GOT3 (cell line): ENCODE measurements at places on chromosomes 1 and 21.

GRCh38 chr1:25615563-25616094, 962 bp upstream of the MAN1C1 start:
- no peak for DNase-seq

- no peak for DNase-seq
Measured at GRCh38 chr1:197222025-197222685, 45.9 kb upstream of the CRB1 start.

DNA sequence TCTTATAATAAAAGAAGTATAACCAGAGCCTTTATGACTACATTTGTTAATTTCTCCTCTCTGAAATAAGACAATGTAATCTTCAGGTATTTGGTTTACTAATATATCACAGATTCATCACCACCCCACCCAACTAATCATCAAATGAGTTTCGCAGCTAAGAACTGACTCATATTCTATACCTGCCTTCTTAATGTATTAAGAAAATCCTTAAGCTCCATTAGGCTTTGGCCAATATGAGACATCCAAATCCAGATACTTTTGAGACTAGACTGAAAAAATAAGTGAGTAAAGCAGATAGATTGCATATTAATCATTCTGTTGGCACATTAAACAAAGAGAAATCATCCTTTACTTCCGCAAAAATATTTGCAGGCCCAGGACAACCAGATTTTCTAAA, 18.7 kb upstream of the FMO2 start:
- DNase-seq: no peak

DNA sequence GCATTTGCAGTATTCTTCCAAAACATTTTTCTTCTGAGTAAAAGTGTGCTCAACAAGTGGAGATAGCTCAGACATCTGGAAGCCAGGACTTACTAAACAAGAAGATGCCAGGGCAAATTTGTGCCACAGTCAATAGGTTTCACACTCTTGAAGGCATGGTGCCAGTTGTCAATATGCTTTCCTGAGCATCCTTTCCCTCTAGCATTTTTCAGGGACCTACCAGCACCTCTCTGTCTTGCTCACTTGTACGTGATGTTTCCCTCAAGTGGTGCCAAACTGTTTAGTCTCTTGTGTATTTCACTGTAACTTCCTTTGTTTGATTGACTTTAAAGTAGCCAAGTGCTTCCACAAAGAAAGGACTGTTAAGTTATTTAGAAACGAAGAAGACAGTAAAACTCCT, 194.0 kb upstream of the SGIP1 start:
- no peak for DNase-seq

- no peak for DNase-seq
Measured at GRCh38 chr1:3367376-3367775, 87.1 kb upstream of the ARHGEF16 start.

GRCh38 chr21:44686843-44687561, 5.0 kb upstream of the KRTAP12-1 start:
- no peak for DNase-seq

DNA sequence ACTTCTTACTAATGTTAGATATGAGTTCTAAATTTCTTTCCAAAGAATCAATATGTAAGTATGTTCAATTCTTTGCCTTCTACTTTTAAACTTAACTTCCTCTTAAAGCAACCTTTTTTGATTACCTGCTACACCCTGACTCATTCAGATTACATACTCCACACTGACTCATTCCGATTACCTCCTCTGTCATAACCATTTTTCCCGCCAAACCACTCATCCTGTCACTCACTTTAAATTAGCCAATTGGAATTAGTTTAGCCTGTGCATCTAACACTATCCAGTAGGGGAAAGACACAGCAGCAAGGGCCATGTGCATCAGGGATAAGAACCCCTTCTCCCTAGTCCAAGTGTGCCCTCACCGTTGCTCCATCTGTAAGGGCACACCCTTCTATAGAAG, 815.5 kb downstream of the BRINP3 start:
- no peak for DNase-seq

- no peak for DNase-seq
Measured at GRCh38 chr1:101595881-101596374, 359.1 kb downstream of the S1PR1 start.

- no peak for DNase-seq
Measured at GRCh38 chr1:181898773-181899172, 162.7 kb downstream of the ZNF648 start.

GRCh38 chr1:28291711-28292110, 32.4 kb downstream of the SESN2 start:
- no peak for DNase-seq

GRCh38 chr1:177780096-177780700, 189.7 kb downstream of the SEC16B start:
- DNase-seq: no peak

- no peak for DNase-seq
Measured at GRCh38 chr1:53721088-53721487, 17.9 kb downstream of the GLIS1 start.

DNA sequence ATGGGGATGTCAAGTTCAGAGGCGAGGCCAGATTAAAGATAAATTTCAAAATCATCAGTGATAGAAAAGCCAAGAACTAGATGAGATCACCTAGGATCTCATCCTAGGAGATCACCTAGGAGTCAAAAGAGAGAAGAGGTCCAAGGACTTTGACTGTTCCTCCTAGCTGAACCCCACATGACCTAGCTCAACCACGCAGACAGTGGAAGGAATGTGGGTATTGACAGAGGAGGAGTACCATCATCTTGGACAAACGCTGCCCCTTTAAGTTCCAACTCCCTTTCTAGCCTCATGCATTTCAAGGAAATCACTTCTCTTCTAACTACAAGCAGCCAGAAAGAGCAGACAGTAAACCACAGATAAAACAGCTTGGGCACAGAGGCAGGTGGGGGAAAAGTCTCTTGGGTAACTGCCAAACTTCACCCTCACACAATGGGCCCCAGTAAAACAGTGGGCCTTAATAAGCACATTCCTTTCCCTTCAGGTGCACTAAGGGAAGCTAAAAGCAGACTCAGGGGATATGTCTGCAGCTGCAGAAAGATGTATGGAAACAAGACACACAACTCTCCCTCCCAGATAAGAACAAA, 12.5 kb upstream of the FAM76A start:
- no peak for DNase-seq

- DNase-seq: no peak
Measured at GRCh38 chr1:160859166-160859565, 3.5 kb downstream of the CD244 start.

- DNase-seq: no peak
Measured at GRCh38 chr1:34366875-34367624, 190.3 kb downstream of the C1orf94 start.

- no peak for DNase-seq
Measured at GRCh38 chr1:147245129-147245528, 2.6 kb downstream of the CHD1L start.

- no peak for DNase-seq
Measured at GRCh38 chr1:14706631-14707030, 108.1 kb downstream of the KAZN start.

DNA sequence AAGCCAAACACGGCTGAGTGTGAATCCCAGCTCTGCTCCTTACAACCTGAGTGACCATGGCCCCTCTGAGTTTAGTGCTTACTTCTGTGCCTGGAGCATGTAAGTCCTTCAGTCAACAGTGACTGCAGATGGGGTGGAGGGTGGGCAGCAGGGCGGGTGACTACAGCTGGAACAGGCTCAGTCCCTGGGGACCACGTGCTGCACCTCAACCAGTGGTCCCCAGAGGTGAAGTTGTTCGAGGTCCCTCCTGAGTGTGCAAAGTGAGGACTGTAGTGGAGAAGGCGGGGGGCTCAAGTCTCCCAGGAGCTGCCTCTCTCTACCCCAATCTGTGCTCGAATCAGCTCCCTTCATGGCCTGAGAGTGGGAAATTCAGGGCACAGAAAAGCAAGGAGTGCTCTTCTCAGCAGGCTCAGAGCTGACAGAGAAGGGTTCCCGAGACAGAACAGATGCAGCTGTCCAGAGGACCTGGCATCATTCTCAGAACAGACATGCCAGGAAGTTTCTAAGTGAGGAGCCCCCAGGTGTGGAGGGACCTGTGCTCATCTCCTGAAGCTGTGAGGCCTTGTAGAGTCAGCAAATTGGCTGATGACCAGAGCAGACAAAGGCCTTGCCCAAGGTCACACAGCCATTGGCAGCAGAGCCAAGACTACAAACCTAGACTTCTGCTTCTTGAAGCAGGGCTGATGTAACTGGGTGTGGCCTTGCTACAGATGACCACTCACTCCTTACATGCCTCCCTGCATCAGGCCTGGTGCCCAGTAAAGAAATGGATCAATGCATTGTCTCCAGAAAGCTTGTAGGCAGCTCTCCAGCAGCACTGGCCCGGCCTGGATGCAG, 61.7 kb upstream of the EDN2 start:
- no peak for DNase-seq

- DNase-seq: no peak
Measured at GRCh38 chr1:7015022-7015421, 229.8 kb downstream of the CAMTA1 start.

DNA sequence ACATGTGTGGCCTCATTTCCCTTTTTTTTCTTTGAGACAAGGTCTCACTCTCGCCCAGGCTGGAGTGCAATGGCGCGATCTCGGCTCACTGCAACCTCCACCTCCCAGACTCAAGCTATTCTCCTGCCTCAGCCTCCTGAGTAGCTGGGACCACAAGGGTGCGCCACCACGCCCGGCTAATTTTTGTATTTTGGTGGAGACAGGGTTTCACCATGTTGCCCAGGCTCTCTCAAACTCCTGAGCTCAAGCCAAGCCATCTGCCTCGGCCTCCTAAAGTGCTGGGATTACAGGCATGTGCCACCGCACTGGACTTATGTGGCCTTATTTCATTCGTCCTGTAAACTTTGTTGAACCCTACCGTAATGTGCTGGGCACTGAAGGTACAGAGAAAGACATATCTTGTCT, 569 bp upstream of the WARS2 start:
- no peak for DNase-seq

DNA sequence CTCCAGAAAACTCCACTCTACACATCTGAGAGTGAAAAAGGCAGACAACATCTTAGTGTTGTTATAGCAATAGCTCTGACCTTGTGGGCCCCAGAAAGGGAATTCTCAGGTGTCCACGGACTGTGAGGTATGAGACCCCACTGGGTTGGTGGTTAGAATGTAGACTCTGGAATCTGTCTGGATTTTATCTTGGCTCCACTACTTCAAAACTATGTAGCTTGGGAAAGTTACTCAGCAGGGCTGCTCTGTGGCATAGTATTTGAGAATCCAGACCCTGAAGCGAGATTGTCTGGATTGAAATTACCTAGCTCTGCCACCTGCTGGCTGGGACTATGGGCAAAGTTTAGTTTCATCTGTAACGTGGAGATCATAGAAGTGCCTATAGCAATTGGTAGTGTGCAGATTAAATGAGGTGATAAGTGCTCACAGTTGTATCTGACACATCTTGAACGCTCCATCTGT, 25.8 kb downstream of the PRDM2 start:
- DNase-seq: no peak

- DNase-seq: no peak
Measured at GRCh38 chr1:25641931-25642573, 25.5 kb downstream of the MAN1C1 start.

- no peak for DNase-seq
Measured at GRCh38 chr1:53454019-53454418, 5.2 kb upstream of the DMRTB1 start.

- no peak for DNase-seq
Measured at GRCh38 chr1:32636914-32637645, 13.3 kb downstream of the ZBTB8OS start.

DNA sequence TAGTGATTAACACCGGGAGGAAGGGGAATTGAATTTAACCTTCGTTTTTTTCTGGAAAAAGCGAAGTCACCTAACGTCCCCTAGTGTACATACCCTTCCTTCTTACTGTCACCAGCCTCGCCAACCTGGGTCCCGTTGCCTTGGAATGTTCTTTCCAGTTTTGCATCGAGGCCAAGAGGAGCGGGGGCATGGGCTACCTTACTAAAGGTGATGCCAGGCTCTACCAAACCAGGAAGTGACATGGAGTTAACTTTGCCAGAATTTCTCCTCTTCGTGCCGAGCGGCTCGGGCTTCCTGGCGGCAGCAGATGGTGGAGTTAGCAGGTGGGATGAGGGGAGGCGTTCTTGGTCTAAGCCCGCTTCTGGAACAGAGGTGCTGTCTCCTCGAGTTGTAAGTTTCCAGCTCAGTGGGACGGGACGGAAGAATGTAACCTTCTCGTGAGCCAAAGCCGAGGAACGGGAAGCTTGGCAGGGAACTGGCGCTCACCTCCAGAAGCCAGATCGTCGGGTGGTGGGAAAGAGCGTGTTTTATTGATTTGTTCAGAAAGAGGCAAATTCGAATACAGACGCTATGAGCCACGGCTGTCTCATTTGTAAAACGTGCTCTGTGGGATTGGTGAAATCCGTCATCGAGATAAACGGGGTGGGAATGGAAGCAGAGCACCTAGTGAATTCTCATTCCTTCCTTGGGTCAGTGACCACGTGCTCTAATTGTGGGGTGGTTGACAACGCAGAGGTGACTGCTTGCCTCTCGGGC, 486 bp downstream of the NIPAL3 start:
- no peak for DNase-seq

DNA sequence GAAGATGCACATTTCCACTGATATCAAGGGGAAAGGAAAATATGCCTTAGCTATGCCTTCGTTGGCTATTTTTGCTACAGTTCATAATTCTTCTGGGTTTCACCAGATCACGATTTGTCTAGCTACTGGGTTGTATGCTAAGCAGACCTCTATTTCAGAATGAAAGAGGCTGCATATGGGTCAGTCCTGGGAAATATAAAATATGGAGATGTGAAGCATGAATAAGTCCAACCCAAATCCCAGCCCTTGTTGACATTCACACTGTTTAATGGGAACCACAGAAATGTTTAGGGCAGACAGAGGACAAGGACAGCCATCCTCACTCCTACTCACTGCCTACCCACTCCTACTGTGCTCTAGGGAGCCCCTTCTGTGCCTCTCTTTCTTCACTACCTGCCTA, 343.2 kb upstream of the CAMK1G start:
- no peak for DNase-seq

DNA sequence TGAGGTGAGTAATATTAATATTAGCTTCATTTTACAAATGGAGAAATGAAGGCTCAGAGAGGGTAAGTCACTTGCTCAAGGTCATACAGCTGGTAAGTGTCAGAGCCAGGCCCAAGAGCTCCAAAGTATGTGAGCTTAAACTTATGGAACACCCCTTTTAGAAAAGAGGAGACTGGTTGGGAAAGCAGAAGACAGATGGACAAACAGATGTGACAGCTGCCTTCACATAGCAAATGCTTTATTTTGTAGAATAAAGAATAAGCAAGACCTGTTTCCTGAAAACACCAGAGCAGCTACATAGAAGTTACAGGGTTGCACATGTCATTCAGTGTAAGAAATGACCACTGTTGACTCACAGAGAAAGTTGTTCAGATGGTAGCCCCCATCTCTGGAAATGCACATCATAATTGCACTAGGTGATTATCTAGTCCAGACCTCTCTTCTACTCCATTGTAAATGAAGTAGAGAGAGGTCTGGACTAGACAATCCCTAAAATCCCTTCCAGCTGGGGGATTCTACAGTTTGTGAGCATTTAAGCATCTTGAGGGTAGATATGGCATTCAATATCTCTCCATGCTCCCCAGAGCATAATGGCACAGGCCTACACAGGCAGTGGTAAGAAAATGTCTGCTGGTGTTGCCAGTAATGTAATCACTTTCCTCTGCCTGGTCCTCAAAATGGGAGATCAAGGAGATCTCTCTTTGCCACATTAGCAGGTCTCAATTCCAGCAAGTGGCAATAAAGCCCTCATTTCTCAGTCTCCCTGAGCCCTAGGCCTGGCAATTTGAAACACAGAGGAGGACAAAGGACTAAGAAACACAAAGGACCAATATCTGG, 188.2 kb upstream of the FGGY start:
- no peak for DNase-seq
